Brain (organoid and tissue), 16 donors: ENCODE measurements at places on chromosomes 3 and 15. TPM values are rescaled to one million over a fixed set of nuclear protein-coding genes. Genes with fewer than 3 reads are reported as not detected.

The HESX1 gene
- polyA plus RNA-seq: 0.71 TPM

The LRRC31 gene
- not detected for polyA plus RNA-seq

The EXD1 gene
- polyA plus RNA-seq: 0.10 TPM

The NDUFB5 gene
- polyA plus RNA-seq: 112 TPM

The CFAP20DC gene
- polyA plus RNA-seq: 3.1 TPM

The SERPINI2 gene
- not detected for polyA plus RNA-seq

The GNAI2 gene
- polyA plus RNA-seq: 348 TPM

The P2RY14 gene
- 1.4 TPM for polyA plus RNA-seq

The HDDC3 gene
- 19.8 TPM for polyA plus RNA-seq

The RBP2 gene
- polyA plus RNA-seq: not detected

The MPI gene
- 64.7 TPM for polyA plus RNA-seq

The PIF1 gene
- polyA plus RNA-seq: 3.4 TPM

The GOLGA6A gene
- not detected for polyA plus RNA-seq

The SOX14 gene
- 0.15 TPM for polyA plus RNA-seq

The CELSR3 gene
- 23.1 TPM for polyA plus RNA-seq

The MCTP2 gene
- polyA plus RNA-seq: 1.5 TPM

The FBXL2 gene
- polyA plus RNA-seq: 6.4 TPM

The SLC12A1 gene
- polyA plus RNA-seq: not detected

The CYP1A2 gene
- not detected for polyA plus RNA-seq

The COL6A5 gene
- polyA plus RNA-seq: not detected

The OIP5 gene
- polyA plus RNA-seq: 9.2 TPM

The TNK2 gene
- polyA plus RNA-seq: 59.9 TPM

The SLC22A13 gene
- polyA plus RNA-seq: not detected

The FRMD5 gene
- polyA plus RNA-seq: 11.2 TPM

The PGBD4 gene
- polyA plus RNA-seq: 0.32 TPM

The GABRR3 gene
- not detected for polyA plus RNA-seq

The VEPH1 gene
- polyA plus RNA-seq: 0.88 TPM

The CIB2 gene
- 64.1 TPM for polyA plus RNA-seq

The HYAL3 gene
- polyA plus RNA-seq: 4.2 TPM
